ENCODE measurements at places on chromosomes 16 and 17. TPM values are rescaled to one million over a fixed set of nuclear protein-coding genes. Genes with fewer than 3 reads are reported as not detected.
A peak's percentile ranks its signal among the peaks of the same experiment; 100 is the strongest.

GRCh38 chr16:2252806-2253148 lies 1.4 kb upstream of the ECI1 start:
- no peak overlapping the region for H3K4me3 ChIP-seq
- H3K27ac ChIP-seq: peak overlapping the region; percentile 89
- no peak for DNase-seq
- no peaks in the 10 kb centered on the region for H3K27me3 ChIP-seq
- H3K36me3 ChIP-seq: peaks cover 33% of the 10 kb centered on the region

DNA sequence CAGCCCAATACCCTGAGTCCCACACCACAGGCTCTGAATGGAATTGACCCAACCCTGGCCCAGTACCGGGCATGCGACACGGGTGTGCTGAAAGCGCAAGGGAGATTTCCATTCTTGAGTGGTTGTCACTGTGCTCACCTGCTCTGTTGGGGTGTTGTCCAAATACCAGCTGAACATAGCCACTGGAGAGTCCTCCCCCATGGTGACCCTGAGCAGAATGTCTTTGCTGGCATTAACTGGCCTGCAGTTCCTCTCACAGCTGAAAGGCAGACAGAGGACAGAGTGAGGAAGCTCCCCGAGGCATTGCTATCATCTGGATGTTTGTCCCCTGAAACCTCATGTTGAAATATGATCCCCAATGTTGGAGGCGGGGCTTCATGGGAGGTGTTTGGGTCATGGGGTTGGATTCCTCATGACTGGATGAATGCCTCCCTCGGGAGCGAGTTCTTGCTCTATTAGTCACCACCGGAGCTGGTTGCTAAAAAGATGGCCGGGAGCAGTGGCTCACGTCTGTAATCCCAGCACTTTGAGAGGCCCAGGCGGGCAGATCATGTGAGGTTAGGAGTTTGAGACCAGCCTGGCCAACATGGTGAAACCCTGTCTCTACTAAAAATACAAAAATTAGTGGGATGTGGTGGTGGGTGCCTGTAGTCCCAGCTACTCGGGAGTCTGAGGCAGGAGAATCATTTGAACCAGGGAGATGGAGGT lies 57.3 kb upstream of the BCO1 start:
- H3K4me3 ChIP-seq: peak overlapping the region; percentile 58
- no peaks in the 10 kb centered on the region for H3K27me3 ChIP-seq
- no peaks in the 10 kb centered on the region for H3K36me3 ChIP-seq
- DNase-seq: peak; percentile 93
- peak overlapping the region; percentile 42 for H3K27ac ChIP-seq

GRCh38 chr17:78474614-78475146 lies 96.2 kb downstream of the PGS1 start:
- H3K4me1 ChIP-seq: no peaks in the 10 kb centered on the region
- H3K36me3 ChIP-seq: no peaks in the 10 kb centered on the region

- H3K36me3 ChIP-seq: no peaks in the 10 kb centered on the region
- H3K27ac ChIP-seq: peak overlapping the region; percentile 97
- DNase-seq: no peak
- H3K27me3 ChIP-seq: no peaks in the 10 kb centered on the region
- peak overlapping the region; percentile 37 for H3K4me3 ChIP-seq
Measured at GRCh38 chr17:16285646-16286008, 67.6 kb downstream of the CENPV start.

- no peak overlapping the region for H3K27ac ChIP-seq
- H3K36me3 ChIP-seq: peaks cover 1% of the 10 kb centered on the region
- no peak for DNase-seq
- no peak overlapping the region for H3K4me3 ChIP-seq
- H3K27me3 ChIP-seq: no peaks in the 10 kb centered on the region
- H3K4me1 ChIP-seq: no peaks in the 10 kb centered on the region
Measured at GRCh38 chr17:6578491-6578890, 22.1 kb upstream of the PITPNM3 start.

GRCh38 chr16:68378436-68379415 lies 67.9 kb downstream of the PRMT7 start:
- H3K36me3 ChIP-seq: no peaks in the 10 kb centered on the region
- H3K4me1 ChIP-seq: peaks cover 4% of the 10 kb centered on the region
- no peak for DNase-seq
- H3K27ac ChIP-seq: no peak overlapping the region
- no peak overlapping the region for H3K4me3 ChIP-seq

- H3K36me3 ChIP-seq: peaks cover 12% of the 10 kb centered on the region
- H3K27me3 ChIP-seq: no peaks in the 10 kb centered on the region
- no peaks in the 10 kb centered on the region for H3K4me1 ChIP-seq
- H3K4me3 ChIP-seq: no peak overlapping the region
- H3K27ac ChIP-seq: no peak overlapping the region
Measured at GRCh38 chr17:75793460-75793859, 8.9 kb downstream of the UNK start.

DNA sequence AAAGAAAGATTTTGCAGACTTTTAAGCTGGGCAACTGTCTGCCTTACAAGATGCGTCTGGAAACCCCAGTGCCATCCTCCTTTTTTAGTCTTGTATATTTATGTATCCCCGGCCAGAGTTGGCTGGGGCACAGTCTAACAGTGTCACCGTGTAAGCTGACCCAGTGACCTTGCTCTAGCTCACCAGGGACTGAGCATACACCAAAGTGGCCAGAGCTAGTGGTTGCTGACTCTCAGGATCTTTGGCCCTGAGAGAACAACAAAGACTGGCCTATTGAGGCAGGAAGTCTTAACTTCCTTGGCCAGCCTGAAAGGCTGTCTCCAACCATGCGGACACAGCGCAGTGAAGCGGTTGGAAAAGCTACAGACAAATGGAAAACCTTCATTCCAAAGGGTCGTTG lies 745.2 kb downstream of the WWOX start:
- no peaks in the 10 kb centered on the region for H3K36me3 ChIP-seq
- no peaks in the 10 kb centered on the region for H3K4me1 ChIP-seq
- H3K4me3 ChIP-seq: no peak overlapping the region
- H3K27me3 ChIP-seq: no peaks in the 10 kb centered on the region

GRCh38 chr17:9050801-9051401 lies 29.6 kb downstream of the NTN1 start:
- H3K36me3 ChIP-seq: no peaks in the 10 kb centered on the region
- DNase-seq: peak; percentile 55
- peak overlapping the region; percentile 44 for H3K4me3 ChIP-seq

DNA sequence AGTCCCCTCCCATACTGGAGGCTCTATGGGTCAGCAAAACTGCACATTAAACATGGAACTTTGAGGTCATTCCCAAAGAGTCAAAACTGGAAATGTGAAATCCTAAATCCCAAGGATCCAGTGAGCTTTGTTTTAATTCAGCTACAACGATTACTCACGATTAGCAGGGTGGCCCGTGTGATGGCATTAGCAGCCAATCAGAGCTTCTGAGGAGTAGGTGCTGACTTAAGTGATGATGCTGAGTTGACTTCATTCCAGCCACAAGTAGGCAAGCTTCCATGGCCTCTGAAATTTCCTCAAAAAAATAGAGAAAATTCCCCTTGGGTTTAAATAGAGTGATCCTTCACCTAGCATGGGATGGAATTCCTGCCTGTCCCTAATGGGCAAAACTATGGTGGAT lies 28.1 kb upstream of the BEAN1 start:
- no peak overlapping the region for H3K27ac ChIP-seq
- DNase-seq: no peak
- H3K4me1 ChIP-seq: no peaks in the 10 kb centered on the region
- H3K27me3 ChIP-seq: no peaks in the 10 kb centered on the region

DNA sequence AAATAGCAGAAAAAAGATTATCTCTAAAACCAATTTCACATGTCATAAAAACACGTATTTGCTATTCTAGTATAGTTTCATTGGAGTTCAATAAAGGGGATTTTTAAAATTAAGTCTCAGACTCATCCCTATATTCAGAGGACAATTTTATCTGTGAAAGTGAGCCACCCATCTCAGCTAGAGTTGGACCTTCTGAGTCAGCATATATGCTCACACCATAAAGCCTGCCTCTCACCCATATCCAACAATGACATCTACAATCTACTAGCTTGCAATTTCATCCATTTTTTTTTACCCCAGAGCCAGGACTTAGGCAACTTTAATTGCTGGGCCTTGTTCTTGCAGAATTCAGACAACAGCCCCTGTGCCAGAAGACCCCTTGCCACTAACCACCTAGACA lies 165.3 kb upstream of the DYNLRB2 start:
- H3K27ac ChIP-seq: no peak overlapping the region
- H3K4me3 ChIP-seq: no peak overlapping the region
- DNase-seq: no peak
- no peaks in the 10 kb centered on the region for H3K4me1 ChIP-seq
- H3K27me3 ChIP-seq: no peaks in the 10 kb centered on the region
- no peaks in the 10 kb centered on the region for H3K36me3 ChIP-seq

GRCh38 chr17:31715446-31715845 lies 143.6 kb downstream of the COPRS start:
- DNase-seq: no peak
- H3K4me3 ChIP-seq: no peak overlapping the region
- no peaks in the 10 kb centered on the region for H3K27me3 ChIP-seq
- H3K27ac ChIP-seq: no peak overlapping the region
- no peaks in the 10 kb centered on the region for H3K36me3 ChIP-seq
- no peaks in the 10 kb centered on the region for H3K4me1 ChIP-seq

- H3K4me1 ChIP-seq: peaks cover 30% of the 10 kb centered on the region
- H3K36me3 ChIP-seq: no peaks in the 10 kb centered on the region
- H3K27me3 ChIP-seq: no peaks in the 10 kb centered on the region
- no peak overlapping the region for H3K27ac ChIP-seq
Measured at GRCh38 chr17:49393491-49394255, 21.0 kb downstream of the PHB1 start.

DNA sequence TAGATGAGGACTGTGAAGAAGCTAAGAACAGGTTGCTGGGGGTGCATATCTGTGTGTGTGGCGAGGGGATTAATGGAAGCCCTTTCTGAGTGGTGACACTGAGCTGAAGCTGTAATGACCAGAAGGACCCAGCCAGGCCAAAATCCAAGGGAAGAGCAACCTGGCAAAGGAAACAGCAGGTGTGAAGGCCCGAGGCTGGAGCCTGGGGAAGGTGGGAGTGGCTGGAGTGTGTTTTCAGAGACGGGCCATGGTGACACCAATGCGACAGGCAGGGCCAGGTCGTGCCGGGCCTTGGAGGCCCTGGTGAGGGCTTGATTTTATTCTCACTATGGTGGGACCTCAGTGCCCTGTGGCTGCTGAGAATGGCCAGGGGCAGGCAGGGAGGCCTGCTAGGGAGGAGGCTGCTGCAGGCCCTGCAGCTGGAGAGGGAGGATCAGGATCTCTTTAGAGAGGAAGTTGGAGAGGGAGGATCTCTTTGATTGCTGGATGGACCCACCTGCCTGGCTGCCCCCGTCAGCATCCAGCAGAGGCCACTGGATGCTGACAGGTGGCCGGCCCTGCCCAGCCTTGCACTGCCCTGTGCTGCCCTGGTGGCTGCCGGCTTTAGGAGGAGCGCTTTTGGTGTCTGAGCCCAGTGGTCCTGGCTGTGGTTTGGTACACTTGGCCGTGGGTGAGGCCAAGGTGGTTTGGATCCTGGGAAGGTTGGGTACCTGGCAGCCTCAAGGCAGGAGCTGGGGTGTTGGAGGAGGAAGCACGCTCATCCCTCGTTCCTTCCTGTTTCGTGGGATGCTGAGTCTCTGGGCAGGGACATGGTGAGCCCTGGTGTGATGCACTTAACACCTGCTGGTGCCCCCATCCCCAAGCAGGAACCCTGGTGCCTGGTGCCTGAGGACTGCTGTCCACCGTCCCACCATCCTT lies 188.3 kb downstream of the SEC14L1 start:
- no peak overlapping the region for H3K27ac ChIP-seq
- no peak for DNase-seq
- H3K4me3 ChIP-seq: no peak overlapping the region
- H3K27me3 ChIP-seq: no peaks in the 10 kb centered on the region
- H3K4me1 ChIP-seq: peaks cover 64% of the 10 kb centered on the region
- H3K36me3 ChIP-seq: peaks cover 18% of the 10 kb centered on the region

DNA sequence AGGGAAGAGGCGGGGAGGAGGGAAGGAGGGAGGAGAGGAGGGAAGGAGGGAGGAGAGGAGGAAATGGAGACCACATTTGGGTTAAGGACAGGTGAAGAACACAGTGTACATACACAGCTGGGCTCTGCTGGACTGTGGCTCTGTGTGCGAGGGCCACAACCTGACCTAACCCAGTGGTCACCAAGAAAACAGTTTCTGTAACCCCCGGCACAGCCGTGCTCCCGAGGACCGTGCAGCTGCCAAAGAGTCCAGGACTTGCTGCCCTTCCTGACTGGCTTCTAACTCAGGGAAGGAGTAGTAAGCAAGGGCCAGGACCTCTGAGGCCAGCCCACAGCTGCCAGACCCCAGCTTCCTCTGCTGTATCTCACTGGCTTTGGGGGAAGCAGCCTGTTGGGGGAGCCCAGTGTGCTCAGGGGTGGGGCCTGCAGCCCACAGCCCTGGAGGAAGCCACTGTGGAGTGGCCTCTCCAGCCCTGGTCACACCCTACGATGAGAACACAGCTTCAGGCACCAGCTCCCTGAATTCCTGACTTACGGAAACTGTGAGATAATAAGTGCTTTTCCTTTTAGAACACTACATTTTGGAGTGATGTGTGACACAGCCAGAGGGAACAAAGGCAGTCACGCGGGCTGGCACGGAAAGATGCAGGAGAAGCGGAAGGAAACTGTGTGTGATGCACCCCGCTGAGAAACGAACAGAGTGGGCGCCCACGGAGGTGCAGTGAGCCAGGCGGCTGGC lies 32.3 kb downstream of the SLC7A5 start:
- no peaks in the 10 kb centered on the region for H3K4me1 ChIP-seq
- H3K27me3 ChIP-seq: no peaks in the 10 kb centered on the region
- no peak overlapping the region for H3K4me3 ChIP-seq

GRCh38 chr17:64635647-64636305 lies 26.3 kb downstream of the SMURF2 start:
- H3K4me1 ChIP-seq: peaks cover 58% of the 10 kb centered on the region
- H3K27me3 ChIP-seq: no peaks in the 10 kb centered on the region
- no peak for DNase-seq
- peaks cover 2% of the 10 kb centered on the region for H3K36me3 ChIP-seq

DNA sequence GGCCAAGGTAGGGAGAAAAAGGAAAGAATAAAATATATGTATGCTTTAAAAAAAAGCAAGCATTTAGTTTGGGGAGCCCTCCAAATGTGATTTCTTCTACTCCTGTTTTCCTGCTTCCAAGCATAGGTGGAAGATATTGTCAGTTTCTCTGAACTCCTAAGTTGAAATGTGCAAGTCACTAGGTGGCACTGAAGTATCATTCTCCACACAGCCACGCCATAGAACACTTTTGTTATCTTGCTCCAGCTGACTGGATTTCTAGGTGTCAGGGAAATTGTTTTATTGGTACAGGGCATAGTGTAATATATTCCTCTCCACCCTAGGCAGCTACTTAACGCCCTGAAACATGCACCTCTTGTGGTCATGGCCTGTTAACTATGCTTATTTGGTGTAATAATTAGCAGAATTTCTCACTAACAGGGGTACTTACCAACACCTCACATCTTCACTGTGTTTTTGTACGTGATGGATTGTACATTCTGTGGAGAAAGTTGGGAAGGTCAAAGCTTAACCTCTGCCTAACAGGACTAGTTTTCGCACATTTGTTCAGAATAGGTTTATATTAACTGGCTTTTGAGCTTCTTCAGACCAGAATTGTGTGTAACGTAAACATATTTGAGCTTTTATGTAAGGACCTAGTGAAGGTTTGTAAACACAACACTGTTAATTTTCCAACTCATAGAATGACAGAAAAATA lies 69.3 kb downstream of the FTO start:
- DNase-seq: no peak
- H3K4me3 ChIP-seq: no peak overlapping the region
- no peak overlapping the region for H3K27ac ChIP-seq
- H3K4me1 ChIP-seq: peaks cover 40% of the 10 kb centered on the region
- no peaks in the 10 kb centered on the region for H3K27me3 ChIP-seq

The IGF2BP1 gene
- 0.91 TPM for total RNA-seq

The SCGB1C2 gene
- total RNA-seq: not detected

The SKAP1 gene
- total RNA-seq: 12.4 TPM

The SP6 gene
- total RNA-seq: 10.8 TPM

The TPPP3 gene
- 1.2 TPM for total RNA-seq

The MYL11 gene
- not detected for total RNA-seq
